ENCODE measurements at places on chromosomes 12 and 14.

DNA sequence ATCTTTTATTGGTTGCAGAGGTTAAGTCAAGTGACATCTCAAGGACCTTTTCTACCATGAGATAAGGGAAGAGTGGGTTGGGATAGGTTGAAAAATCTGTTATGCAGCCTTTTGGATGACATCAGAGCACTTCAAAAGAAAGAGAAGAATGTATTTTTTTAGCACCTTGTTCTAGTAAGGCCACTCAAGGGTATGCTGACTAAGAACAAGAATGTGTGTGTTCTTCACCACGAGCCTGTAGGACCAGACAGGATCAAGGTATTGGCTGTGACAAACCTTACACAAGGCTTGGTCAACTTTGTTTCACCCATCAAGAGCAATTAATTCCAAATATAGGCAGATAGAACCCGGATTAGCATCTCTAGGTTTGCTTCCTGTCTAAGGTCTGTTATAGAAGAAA, 142.5 kb downstream of the SAMD4A start:
- DNase-seq, result peak; percentile 45

DNA sequence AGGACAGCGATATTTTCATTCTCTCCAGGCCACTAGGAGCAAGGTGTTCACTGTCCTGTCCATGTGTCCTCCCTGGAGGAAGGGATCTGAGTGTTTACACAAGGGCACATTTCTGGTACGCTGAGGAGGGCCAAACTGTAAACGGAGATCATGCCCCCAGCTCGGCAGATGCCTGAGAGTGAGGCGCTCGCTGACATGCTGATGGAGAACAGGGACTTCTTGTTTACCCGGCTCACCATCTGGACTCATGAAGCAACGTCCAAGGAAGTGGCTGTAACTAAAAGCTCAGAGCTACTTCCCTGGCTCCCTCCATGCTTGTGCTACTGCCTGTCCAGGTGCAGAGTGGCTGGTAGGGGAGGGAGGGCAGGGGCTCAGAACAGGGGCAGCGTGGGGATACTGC, 43.4 kb upstream of the KCNA1 start:
- no peak for DNase-seq

DNA sequence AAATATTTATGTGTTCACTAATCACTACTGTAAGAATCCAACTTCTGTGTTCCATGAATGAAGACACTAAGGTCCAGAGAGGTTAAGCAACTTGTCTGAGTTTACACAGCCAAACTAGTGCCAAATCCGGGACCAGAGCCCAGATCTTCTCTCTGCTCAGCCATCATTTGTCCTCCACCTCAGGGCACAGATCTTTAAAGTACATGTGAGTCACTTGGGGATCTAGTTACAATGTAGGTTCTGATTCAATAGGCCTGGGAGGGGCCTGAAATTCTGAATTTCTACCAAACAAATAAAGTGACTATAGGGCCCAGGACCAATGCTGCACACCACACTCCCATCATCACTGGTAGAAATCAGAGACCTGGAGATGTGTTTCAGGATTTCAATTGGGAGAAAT, 162.9 kb downstream of the GXYLT1 start:
- DNase-seq, result no peak

- DNase-seq, result no peak
Observed at GRCh38 chr14:53953828-53954550, 2.6 kb downstream of the BMP4 start.

DNA sequence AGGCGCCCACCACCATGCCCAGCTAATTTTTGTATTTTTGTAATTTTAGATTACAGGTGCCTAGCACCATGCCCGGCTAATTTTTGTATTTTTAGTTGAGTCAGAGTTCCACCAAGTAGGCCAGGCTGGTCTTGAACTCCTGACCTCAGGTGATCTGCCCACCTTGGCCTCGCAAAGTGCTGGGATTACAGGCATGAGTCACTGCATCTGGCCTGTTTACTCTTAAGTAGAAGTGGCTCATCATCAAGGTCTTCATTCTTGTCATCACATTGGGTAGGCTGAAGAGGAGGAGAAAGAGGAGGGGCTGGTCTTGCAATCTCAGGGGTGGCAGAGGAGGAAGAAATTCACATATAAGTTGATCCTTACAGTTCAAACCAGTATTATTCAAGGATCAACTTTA, 152.4 kb upstream of the ATP2B1 start:
- no peak for DNase-seq

GRCh38 chr14:59245809-59246295, 57.4 kb downstream of the DAAM1 start:
- DNase-seq, result peak; percentile 47

DNA sequence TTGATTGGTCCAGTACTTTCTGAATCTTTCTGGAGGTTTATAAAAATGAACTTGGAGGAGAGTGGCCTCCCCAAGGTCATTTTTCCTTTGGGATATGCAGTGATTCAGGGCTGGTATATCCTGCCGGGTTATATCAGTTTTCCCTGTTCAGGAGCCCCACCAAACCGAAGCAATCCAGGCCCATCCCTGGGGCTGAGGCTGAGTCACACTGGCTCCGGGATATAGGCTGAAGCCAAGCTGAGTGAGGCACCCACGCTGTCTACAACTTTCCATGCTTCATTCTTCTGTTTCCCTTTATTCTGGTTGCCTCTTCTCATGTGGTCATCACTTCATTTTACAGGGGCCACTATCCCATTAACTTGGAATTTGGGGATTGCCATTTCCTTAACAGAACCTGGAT, 3.4 kb downstream of the SSPN start:
- DNase-seq, result no peak

DNA sequence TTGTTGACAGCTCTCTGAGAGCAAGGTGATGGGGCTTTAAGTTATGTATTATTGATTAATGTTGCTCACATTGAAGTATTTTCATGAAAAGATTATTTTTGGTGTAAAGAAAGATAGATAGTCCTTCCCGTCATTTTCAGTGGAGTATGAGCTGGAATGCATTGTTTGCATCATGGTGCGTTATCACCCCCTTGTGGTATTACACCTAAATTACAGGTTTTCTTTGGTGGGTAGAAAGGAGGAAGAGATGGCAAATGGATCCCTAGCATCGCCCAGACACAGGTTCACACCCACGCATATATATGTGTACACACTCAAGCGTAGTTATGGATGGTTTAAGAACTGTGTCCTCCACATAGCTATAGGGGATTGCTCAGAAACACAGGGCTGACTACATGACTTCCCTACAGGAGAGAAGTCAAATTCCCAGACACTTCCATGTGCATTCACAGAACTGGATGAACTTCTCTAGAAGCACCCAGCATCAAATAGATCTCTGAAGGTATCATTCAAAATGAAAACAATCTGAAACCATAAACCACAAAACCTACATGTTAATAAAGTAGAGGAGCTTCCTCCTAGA, 14.4 kb upstream of the SERPINA10 start:
- no peak for DNase-seq

DNA sequence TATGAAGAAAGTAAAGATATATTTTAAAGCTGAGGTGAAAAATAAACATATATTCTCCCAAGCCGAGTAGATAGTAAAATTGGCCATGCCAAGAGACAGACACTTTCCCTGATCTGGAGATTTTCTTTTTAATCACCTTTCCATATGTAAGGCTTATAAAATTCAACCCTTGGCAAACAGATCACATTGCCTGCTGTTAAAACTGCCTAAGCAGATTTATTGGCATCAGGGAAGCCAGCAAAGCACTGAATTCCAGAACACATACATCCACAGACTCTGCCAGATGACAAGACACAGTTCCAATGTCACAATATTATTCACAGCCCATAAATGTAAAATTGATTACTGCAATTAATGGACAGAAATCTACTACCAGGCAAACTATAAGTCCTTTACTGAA, 78.2 kb upstream of the GARIN2 start:
- DNase-seq, result no peak

DNA sequence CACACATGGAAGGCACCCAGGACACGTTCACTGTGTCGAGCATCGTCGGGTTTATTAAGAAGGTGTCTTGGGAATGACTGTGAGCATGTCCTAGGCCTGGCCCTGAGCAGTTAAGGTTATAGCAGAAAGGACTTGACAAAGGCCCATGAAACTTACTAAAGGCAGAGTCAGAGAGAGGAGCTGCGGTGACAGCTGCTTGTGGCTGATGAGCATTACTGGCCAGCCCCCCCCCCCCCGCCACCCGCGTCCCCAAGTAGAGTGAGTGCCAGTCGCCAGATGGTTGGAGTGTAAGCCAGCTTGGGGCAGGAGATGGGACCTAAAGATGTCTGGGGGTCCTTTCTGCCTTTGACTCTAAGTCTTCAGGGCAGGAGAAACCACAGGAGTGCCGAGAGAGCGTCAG, 169.9 kb downstream of the TSPAN9 start:
- no peak for DNase-seq

- DNase-seq, result no peak
Observed at GRCh38 chr12:59660921-59661597, 65.2 kb downstream of the SLC16A7 start.

GRCh38 chr12:34292736-34293625, 270.7 kb downstream of the ALG10 start:
- DNase-seq, result no peak

GRCh38 chr12:90008277-90008676, 299.6 kb upstream of the ATP2B1 start:
- no peak for DNase-seq

GRCh38 chr12:126093908-126094307, 1028.7 kb downstream of the AACS start:
- no peak for DNase-seq

GRCh38 chr14:63180011-63180410, 24.2 kb upstream of the RHOJ start:
- no peak for DNase-seq

- no peak for DNase-seq
Observed at GRCh38 chr12:66290716-66291200, 11.5 kb upstream of the HELB start.

DNA sequence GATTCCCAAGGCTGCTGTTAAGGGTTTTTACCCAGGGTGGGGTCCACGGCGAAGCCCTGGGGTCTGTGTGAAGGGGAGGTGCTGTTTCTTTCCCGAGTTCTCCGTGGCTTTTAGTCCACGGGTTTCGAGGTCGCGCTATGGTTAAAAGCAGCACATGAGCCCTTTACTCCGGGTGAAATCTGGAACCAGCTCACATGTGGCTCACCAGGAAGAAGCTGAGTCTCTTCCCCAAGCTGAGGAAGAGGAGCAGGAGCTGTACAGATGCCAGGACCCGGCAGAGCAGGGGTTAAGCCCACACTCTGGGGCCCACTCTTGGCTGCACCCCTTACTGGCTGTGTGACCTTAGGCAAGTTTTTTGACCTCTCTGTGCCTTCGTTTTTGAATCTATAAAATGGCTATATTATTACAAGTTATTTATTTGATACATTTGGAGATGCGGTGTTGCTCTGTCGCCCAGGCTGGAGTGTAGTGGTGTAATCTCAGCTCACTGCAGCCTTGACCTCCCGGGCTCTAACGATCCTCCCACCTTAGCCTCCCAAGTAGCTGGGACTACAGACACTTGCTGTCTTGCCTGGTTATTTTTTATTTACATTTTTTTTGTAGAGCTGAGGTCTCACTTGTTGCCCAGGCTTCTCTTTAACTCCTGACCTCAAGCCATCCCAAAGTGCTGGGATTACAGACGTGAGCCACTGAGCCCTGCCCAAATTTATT, 266.3 kb downstream of the AACS start:
- DNase-seq, result peak; percentile 24

- no peak for DNase-seq
Observed at GRCh38 chr12:6234214-6234613, 34.0 kb downstream of the CD9 start.

GRCh38 chr14:50741567-50741966, 73.5 kb upstream of the SAV1 start:
- DNase-seq, result no peak

DNA sequence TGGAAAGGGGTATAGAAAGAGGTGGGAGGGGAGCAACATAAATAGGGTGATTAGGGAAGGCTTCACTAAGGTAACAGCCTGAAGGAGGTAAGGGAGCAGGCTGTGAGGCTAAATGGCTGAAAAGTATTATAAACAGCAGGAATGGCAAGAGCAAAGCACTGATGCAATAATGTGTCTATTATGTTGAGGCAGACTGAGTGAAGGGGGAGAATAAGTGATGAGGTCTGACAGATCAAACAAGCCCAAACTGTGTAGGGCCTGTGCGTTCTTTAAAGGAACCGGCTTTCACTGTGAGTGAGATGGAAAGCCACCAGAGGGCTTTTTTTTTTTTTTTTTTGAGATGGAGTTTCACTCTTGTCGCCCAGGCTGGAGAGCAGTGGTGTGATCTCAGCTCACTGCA, 6.7 kb upstream of the VCPKMT start:
- no peak for DNase-seq

DNA sequence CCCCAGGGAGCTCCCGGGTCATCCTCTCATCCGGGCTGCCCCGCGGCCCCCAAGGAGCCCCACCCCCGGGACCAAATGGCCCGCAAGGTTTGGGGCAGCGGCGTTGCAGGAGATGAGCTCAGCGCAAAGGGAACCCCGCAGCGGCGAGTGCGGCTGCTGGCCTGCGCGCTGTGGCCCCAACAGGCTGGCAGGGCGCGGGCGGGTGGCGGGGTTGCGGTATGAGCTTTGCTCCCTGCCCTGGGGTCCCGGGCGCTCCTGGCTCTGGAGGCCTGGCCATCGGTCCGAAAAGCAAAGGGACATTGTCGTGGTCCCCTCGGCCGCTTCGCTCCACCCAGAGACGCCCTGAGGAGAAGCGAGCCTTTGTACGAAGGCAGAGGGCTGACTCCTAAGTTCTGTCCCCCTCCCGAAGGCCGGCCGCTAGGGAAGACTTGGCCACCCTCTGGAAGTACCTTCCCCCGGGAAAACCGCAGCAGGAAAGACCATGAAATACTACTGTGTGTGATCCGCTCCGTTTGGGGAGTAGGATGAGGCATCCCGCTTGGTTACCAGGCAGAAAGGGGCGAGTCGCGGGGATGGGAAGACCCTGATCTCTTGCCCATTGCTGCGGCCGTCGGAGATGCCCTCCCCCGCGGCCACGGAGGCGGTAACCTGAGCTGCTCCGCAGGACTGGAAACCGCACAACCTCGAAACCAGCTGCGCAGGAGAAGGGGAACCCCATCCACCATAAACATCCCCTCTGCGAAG, 620 bp upstream of the NID2 start:
- DNase-seq, result peak; percentile 38

- no peak for DNase-seq
Observed at GRCh38 chr12:132432721-132433577, 57.0 kb upstream of the FBRSL1 start.

DNA sequence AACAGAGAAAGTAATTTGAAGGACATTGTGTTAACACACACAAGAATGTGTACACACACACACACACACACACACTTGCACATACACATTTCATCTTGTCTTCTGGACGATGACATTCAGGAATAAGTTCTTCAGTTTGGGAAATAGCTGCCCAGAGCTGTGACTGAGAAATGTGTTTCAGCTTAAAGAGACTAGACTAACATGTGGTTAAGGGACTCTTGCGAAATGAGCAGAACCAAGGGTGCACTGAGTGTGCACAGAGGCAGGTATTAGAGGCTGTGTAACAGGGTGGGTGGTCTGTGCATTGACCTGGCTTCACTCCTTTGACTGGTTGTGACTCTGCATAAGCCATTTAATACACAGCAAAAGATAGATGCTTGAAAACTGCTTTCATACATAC, 29.4 kb upstream of the KCNA5 start:
- DNase-seq, result no peak

DNA sequence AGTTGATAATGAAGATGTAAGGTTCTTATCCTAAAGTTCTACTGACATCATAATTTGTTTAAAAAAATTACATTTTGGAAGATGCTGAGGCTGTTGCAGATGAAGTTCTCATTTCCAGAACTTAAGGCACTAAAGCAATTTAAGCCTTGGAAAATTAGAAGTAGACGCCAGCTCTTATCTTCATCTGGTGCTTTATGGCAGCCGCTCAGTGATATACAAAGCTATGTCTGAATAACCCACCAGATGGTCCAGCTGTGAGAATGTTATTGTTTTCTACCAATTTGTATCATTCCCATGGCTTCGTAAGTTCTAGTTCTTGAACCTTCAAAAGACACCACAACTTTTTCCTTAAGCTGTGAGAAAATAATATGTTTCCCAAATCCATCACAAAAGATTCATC, 212.1 kb upstream of the ARID2 start:
- no peak for DNase-seq
